ENCODE measurements at places on chromosomes 13 and 19. TPM values are rescaled to one million over a fixed set of nuclear protein-coding genes. Genes with fewer than 3 reads are reported as not detected.

Gene LGALS4
- polyA plus RNA-seq: 1.3 TPM

Gene KLK11
- not detected for polyA plus RNA-seq

Gene MPV17L2
- polyA plus RNA-seq: 17.7 TPM

Gene ZNF780A
- 7.4 TPM for polyA plus RNA-seq

Gene PRR22
- 1.0 TPM for polyA plus RNA-seq

Gene MATK
- polyA plus RNA-seq: 4.1 TPM

Gene CCDC122
- 0.79 TPM for polyA plus RNA-seq

Gene ZIC5
- polyA plus RNA-seq: 0.98 TPM

Gene TMIGD2
- polyA plus RNA-seq: not detected

Gene SIAH3
- 4.0 TPM for polyA plus RNA-seq

Gene FFAR2
- not detected for polyA plus RNA-seq

Gene PRR19
- polyA plus RNA-seq: 1.4 TPM

Gene LAIR1
- polyA plus RNA-seq: not detected

Gene SLITRK5
- polyA plus RNA-seq: 4.3 TPM

Gene TMEM91
- 22.1 TPM for polyA plus RNA-seq

Gene TSKS
- not detected for polyA plus RNA-seq

Gene METTL21C
- not detected for polyA plus RNA-seq

Gene C1QTNF9B
- polyA plus RNA-seq: 0.24 TPM

Gene ATP1A3
- polyA plus RNA-seq: 36.2 TPM

Gene ATP4B
- not detected for polyA plus RNA-seq

Gene GRIN2D
- 2.8 TPM for polyA plus RNA-seq

Measured in neural cell (in vitro differentiated cells).